ENCODE measurements at places on chromosomes 4 and X. TPM values are rescaled to one million over a fixed set of nuclear protein-coding genes. Genes with fewer than 3 reads are reported as not detected.

DNA sequence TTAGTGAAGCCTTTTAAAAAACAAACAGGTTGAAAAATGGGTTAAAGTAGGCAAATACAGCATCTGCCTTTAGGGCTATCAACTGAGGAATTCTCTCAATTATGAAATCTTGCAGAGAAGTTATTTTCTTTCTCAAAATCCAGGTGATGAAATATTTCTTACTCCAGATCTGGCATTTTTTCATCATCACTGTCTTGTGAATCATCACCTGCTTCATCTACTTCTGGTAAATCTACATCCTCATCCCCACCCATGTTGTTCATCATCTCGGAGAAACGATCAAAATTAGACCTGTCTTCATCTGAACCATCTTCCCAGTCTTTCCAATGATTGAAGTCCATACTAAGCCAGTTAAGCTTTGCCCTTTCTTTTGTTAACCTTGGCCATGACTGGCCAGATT, 33.3 kb upstream of the HPF1 start:
- no peak for DNase-seq

DNA sequence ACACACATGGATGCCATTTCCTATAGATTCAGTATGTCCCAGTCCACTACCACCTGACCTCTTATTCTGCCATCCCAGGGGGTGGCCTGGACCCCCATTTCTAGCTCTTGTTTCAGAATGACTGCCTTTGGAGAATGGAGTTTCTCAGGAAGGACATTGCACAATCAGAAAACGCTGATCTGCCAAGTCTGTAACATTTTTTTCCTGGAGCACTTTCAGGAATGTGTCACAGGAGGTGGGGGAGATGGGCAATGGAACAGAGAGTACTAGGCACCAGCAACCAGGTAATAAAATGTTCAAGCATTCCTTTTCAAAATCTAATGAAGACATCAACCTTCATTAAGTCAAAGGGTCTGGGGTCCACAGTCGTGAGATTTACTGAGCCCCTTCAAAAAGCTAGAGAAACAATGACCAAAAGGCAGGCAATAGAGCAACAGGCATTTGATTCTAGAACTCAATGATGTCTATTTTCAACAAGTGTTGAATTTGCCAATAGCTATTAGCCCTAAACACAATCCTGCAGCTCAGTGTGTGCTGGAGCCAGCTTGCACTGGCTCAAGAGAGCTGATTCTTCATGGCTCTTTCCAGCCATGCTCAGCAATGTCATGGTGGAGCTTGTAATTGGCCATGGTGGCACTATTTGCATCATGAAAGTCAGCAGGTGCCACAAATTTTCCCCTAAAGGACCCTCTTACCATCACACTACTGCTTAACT, 87.1 kb downstream of the KDR start:
- DNase-seq: no peak

DNA sequence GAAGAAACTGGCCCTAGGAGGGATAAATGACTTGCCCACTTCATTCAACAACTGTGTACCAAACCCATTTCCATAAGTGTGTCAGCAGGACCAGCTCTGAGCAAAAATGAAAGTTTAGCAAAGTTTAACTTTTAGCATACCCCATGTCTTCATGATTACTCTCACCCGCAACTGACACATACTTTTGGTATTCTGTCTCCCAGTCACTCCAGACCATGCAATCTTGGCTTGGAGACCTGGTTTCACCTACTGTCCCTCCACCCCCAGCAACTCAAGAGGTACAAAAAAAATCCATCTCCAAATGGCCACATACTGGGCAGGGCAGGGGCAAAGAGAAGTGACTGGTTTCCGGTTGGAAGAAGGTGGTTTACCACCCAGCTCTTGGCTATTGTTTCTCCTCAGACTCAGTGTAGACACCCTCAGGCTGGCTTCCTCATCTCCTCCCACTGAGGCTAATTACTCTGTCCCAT, 79.8 kb downstream of the RLIM start:
- no peak for DNase-seq

- no peak for DNase-seq
Observed at GRCh38 chr4:15765910-15766697, 12.0 kb upstream of the CD38 start.

DNA sequence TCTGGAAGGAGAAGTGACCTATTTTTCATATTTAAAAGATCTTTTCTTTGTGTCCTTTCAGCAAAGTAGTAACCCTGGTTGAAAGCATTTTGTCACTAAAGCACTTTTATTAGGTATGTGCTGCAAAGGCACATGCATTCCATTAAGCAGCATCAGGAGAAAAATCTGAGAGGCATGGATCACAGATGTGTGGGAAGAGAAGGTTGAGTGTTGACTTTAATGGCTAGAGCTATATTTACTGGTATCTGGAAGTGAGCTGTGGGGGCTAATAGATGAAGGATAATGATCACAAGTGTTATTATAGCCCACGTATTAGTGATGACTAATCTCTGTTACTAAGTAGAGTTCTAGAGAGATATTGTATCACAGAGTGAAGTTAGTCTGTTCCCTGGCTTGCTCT, 1520.7 kb downstream of the ARAP2 start:
- DNase-seq: no peak

GRCh38 chrX:104668550-104668949, 102.6 kb downstream of the IL1RAPL2 start:
- DNase-seq: no peak

IL3RA gene
- total RNA-seq: 43.0 TPM

GRCh38 chr4:19382993-19383756, 868.5 kb upstream of the SLIT2 start:
- DNase-seq: no peak

- DNase-seq: no peak
Observed at GRCh38 chr4:792626-793092, 33.3 kb downstream of the CPLX1 start.

GRCh38 chr4:26056406-26056805, 142.4 kb downstream of the SMIM20 start:
- DNase-seq: no peak

GRCh38 chr4:142379277-142380051, 466.6 kb downstream of the INPP4B start:
- DNase-seq: no peak

- DNase-seq: no peak
Observed at GRCh38 chr4:54741202-54741601, 83.4 kb downstream of the KIT start.

PAGE2B gene
- not detected for total RNA-seq

GRCh38 chr4:5156682-5157081, 105.4 kb downstream of the STK32B start:
- DNase-seq: no peak

ABLIM2 gene
- total RNA-seq: 12.7 TPM

MAGEA9B gene
- not detected for total RNA-seq

All from upper lobe of right lung (tissue), 1 donor.